Endodermal cell (in vitro differentiated cells): ENCODE measurements at places on chromosomes 4 and X.

DNA sequence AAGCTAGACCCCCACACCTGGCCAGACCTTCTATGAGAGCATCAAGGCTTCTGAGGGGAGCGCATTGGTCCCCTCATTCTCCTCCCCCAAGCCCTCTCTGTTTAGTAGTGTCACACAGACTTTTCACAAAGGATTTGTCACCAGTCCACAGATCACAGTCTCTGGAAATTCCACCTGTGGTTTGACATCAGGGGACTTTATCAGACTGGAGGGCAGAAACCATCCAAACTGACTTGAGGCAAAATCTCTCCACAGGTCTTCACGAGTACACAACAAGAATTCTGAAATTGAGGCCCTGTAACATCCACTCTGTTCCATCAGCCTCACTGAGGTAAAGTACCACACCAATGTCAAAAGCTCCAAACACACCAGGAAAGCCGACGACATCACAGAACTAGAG lies 112.5 kb downstream of the SH3KBP1 start:
- no peak for DNase-seq

GRCh38 chrX:23752740-23753415 lies 9.8 kb upstream of the ACOT9 start:
- no peak for DNase-seq

GRCh38 chrX:134658760-134659023 lies 421 bp upstream of the PLAC1 start:
- no peak for DNase-seq

DNA sequence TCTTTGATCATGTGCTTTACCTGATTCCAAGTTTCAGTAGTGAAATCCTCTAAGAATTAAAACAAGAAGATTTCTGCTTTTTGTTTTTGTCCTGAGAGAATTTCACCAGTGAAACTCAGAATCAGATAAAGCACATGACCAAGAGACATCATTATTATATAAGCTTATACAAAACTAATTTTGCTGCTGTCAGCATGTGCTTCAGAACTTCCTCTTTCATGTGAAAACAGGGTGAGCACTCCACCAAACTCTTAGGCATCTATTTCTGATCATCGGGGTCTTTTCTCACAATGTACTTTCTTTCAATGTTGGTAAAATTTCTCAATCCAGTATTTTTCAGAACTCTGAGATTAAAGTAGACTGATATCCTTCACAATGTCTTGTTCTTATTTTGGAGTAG lies 152.1 kb downstream of the SLC39A8 start:
- no peak for DNase-seq

- DNase-seq, result peak; percentile 91
These were observed 61.4 kb upstream of the TRIM2 start for GRCh38 chr4:153142700-153143438.

- DNase-seq, result peak; percentile 77
These were observed 805 bp downstream of the ATP8A1 start for GRCh38 chr4:42655921-42656678.

GRCh38 chr4:174461466-174462106 lies 60.7 kb downstream of the HPGD start:
- no peak for DNase-seq

- DNase-seq, result no peak
These were observed 10.4 kb downstream of the CASK start for GRCh38 chrX:41912923-41913322.

DNA sequence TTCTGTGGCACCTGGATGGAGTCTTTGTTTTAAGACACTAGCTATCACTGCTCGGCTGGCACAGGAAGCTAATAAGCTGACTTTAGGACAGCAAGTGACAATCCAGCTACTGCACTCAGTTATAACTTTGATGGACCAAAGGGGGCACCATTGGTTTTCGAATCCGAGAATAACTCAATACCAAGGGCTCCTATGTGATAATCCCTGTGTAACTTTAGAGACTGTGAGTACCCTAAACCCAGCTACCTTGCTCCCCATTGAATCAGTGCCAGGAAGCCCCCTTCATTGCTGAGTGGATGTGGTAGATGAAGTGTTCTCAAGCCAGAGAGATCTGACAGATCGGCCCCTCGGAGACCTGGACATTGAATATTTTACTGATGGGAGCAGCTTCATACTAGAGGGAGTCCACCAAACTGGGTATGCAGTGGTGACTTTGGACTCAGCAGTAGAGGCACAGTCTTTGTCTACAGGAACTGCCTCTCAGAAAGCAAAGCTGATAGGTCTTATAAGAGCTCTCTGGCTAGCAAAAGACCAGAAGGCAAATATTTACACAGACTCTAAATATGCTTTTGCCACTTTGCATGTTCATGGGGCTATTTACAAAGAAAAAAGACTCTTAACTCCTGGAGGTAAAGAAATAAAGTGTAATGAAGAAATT lies 35.5 kb upstream of the UGT2B7 start:
- no peak for DNase-seq

DNA sequence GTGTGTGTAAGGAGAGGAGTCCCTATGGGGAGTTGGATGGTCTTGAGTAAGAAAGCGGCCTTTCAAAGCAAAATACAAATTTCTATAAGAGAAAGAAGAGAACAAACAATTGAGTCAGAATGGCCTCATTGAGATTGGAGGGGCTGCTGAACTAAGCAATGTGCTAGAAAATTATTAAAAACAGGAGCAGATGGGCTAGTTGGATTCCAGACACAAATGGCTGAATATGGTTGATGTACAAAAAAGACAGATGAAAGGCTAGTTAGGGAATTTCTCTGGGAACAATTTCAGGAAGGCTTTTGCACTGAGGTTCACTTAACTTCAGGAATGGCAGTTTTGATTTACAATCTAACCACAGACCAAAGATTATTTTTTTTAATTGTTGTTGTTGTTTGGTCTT lies 1806.8 kb upstream of the TENM3 start:
- no peak for DNase-seq

GRCh38 chr4:504076-504475 lies 5.1 kb downstream of the PIGG start:
- DNase-seq, result no peak

DNA sequence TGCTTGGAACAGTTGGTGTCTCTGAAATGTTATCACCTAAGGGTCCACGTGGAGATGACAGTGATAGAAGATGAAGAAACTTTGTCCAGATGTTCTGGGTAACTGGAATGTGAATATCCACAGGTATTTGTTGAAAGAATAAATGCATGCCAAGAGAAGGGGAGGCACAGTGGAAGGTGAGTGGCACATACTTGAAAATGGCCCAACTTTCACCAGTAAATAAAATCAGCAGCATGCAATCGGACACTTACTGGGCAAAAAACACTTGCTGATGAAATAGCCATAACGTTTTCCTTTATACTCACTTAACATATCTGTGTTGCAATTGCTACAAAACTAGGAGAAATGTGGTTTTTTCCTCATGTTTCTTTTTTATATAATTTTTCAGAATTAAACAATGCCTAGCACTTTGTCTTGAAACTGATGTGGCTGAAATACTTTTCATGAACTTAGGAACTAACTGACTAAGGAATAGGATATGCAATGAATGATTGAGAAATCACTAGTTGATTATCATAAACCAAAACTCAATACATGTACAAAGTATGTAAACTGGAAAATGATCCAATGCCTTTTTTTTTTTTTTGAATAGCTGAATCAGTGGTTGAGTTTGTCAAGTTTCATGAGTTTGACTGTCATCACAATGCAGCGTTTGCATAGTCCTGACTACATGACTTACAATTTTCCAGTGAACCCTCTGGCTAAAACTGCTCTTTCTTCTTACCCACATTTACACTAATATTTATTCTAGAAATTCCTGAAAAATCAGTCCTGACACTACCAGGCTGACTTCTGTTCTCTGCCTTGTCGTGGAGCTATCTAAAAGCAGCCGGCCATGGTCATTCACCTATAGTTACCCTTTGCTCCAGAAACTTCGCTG lies 127.4 kb downstream of the CPE start:
- DNase-seq, result no peak

DNA sequence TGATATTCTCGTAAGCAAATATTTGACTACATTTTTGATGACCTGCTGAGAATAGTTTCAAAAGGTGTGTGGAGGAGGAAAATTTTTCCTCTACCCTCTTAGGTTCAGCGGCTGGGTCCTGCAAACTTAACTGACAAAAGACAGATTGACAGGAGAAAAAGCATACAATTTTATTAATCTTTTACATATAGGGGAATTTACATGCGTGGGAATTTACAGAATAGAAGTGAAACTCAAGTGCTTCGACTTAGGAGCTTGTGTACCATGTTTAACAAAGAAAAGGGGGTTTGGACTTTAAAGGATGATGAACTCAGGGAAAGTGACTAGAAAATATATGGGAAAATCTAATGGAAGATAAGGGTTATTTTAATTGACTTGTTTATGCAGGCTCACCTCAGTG lies 2.5 kb downstream of the HERC6 start:
- DNase-seq, result no peak

DNA sequence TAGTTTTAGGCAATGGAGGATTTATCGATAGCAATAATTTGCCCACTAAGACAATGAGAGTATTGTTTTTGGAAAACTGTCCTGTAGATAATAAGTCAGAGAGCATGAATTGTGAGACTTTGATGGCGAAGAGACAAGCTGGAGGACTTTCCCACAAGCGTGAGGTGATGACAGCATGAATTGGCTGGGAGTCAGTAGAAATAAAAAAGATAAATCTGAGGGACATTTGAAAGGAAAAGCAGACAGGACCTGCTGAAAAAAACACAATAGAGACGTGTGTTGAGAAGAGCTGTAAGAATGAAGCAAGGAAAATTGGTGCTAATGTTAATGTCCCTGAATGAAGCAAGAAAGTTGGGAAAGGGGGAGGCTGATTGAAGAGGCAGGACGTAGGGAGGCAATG lies 233.5 kb downstream of the DCTD start:
- no peak for DNase-seq

GRCh38 chrX:34560180-34560579 lies 96.9 kb downstream of the TMEM47 start:
- DNase-seq, result peak; percentile 79

GRCh38 chr4:48375651-48376304 lies 34.4 kb downstream of the SLAIN2 start:
- no peak for DNase-seq

DNA sequence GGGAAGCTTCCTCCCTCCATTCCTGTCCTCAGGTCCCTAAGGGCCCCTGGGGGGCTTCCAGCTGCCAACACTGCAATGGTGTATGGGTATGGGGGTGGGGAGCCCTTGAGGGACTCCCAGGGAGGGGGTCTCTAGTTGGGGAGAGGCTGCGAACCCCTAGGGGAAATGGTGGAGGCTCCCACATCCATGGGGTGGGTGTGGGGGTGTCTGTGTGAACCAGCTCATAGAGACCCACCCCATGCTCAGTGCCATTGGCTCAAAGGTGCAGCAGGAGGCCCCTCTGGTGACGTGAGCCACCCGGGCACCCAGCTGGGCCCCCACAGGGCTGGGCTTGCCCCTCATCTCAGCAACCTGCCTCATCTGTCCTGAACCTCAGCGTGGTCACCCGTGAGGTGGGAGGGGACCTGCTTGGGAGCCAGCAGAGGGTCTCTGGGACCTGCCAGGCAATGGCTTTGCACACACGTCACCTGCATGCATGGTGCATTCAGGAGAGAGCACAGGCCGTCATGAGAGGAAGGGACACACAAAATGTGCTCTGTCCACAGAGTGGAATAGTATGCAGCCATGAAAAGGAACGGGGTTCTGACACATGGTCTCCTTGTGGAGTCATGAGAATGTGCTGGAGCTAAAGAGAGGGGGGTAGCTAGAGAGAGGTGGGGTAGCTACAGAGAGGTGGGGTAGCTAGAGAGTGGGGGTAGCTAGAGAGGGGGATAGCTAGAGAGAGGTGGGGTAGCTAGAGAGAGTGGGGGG lies 22.7 kb upstream of the PLCXD1 start:
- peak; percentile 32 for DNase-seq

GRCh38 chrX:37644381-37645305 lies 40.9 kb upstream of the XK start:
- DNase-seq, result no peak

- DNase-seq, result no peak
These were observed 317.5 kb upstream of the RASGEF1B start for GRCh38 chr4:81789158-81789557.

DNA sequence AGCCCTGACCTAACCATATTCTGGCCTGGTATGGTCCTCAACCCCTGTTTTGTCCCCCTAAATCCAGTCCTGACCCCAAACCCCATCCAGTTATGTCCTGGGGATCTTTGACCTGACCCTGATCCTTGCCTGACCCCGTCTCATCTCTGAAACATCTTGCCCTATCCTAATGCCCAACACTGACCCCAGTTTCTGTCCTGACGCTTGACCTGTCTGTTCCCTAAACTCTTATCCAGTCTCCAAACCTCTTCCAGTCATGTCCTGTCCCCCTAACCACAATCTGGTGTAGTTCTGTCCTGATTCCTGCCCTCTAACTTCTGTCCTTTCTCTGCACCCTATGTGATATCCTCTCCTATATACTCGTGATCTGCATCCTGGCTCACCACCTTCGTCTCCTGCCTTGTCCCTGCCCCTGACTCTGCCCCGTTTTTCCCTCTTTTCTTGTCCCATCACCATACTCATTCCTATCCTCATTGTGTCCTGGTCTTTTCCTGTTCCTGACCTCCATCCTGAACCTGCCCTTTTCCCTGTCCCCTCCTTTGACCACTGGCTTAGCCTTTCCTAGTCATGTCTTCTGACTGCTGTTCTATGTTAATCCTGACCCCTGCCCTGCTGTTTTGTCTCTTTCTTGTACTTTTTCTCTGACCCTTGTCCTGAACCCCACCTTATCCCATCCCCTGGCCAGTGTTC lies 4.6 kb upstream of the CCDC120 start:
- DNase-seq, result no peak

DNA sequence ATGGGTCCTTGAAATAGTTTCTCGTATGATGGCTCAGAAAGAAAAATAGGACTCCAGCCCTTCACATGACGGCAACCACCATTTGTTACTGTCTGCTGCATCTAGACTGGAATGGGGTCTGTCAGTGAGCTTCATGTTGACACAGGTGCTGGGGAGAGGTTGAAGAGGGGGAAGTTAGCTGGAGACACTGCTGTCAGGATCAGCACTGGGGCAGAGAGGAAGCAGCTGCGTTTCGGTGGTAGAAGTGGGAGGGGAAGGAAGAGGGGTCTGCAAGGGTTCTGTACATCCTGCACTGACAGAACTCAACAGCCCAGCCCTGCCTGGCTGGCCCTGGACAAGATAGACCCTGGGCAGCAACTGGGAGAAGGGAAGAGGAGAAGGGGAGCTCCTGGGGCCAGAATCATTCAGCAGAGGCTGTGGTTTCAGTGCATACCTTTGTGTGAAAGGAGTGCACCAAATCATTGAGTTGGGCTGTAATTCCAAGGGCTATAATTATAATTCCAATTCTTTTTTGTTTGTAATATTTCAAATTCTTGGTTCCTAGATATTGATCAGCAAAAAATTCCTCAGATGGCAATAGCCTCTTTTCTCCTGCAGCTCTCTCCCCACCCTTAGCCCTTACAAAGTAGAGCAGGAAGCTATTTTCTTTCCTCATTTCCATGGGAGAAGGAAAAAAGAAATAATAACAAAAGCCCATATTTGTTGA lies 119.4 kb upstream of the C1GALT1C1 start:
- DNase-seq, result no peak

- DNase-seq, result no peak
These were observed 2.9 kb downstream of the ARHGAP4 start for GRCh38 chrX:153922932-153923857.

GRCh38 chr4:84063619-84064018 lies 435.5 kb downstream of the NKX6-1 start:
- DNase-seq, result no peak
